GM12878 (cell line): ENCODE measurements at places on chromosomes 12 and 14.

- DNase-seq, result no peak
Measured at GRCh38 chr14:54219261-54220070, 177.3 kb upstream of the CDKN3 start.

DNA sequence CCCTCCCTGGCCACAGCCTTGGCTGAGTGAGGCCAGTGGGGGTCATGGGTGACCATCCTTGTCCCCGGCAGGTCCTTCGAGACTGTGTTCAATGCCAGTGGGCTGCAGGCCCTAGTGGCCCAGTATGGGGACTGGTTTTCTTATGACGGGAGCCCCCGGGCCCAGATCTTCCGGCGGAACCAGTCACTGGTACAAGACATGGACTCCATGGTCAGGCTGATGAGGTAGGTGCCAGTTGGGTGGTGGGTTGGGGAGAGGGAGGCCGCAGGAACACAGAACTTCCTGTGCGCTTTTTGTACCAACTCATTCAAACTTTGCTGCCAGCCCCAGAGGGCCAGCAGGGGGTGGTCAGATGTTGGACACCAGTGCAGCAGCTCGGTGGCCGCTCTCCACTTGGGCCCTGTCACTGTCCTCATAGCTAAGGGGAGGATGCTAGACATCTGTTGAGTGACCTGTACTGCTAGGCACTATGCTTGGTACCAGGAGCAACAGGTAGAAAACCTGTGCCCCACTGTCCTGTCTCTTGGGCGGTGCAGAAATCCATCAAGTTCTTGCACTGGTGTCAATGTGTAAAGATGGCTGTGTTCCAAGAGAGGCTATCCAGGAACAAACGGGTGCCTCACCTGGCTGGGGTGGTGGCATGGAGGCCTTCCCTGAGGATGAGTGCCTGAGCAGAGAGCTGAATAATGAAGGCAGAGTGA, 16.7 kb downstream of the SDS start:
- DNase-seq, result no peak

GRCh38 chr12:20716037-20716436, 20.9 kb downstream of the SLCO1C1 start:
- no peak for DNase-seq

DNA sequence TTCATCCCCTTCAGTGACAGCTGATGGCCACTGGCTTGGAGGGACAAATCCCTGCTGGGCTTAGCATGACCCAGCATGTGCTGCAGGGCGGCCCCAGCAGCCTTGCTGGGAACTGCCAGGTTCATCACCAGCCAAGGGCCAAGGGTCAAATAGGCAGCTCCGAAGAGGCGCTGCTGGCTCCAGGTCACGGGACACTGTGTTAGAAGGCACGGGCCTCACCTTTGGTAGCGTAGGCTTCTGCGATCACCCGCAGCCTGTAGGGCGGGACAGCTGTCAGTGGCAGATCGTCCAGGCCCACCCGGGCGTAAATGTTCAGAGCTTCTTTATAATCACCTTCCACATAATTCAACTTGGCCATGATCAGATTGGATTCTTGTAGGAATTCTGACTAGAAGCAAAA, 35.7 kb downstream of the TTC7B start:
- no peak for DNase-seq

- no peak for DNase-seq
Measured at GRCh38 chr14:81504864-81505263, 28.8 kb downstream of the SEL1L start.

DNA sequence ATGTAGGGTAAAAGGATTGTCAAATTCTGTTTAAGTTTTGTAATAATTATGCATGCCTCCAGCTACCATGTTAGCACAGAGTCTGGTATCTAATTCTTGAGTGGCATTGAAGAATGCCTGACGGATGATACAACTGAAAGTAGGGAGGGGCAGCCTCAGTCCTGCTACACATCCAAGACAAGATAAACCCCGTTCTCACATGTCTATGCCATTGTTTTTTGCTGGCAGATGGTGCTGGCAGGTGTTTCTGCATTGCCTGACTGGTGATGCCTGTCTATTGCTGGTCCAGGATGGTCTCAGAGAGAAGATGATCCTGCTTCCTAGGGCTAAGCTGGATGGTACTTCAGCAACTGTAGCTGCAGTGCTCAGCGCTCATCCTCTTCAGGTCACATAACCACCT, 245.8 kb upstream of the NAV3 start:
- DNase-seq, result no peak

DNA sequence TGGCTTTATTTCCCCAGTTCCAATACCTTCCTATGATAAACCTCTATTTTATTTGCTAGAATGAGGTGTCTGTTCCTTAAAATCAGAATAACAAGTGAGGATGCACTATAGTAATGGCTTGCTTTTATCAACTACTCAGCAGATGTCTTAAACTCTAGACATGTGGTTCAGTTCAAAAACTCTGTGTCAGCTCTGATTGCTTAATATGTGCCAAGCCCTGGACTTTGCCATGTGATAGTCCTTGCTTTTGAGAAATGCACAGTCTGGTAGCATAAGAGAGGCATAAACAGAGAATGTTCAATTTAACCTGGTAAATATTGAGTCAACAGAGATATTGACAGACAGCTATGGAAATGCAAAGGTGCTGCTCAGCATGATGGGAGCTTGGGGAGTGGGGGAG, 254.8 kb downstream of the PDZRN4 start:
- no peak for DNase-seq

- no peak for DNase-seq
Measured at GRCh38 chr14:20743556-20743955, 2.1 kb upstream of the EDDM3A start.

DNA sequence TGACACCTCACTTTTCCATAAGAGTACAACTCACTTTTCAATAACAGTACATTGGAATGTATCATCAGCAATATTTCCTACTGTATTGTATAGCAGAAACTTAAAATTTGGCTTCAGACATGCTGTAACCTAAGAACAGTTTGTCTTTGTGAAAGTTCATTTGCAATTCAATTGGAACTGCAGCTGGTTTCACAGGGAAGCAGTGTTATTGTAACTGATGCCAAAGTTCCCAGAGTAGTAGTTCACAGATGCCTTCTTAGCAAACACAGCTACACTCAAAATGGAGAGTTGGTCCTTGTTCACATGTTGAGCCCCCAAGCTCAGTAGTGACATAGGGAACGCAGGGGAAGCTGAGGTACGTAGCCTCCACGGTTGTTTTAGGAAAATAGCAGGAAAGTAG, 23.3 kb downstream of the PPP1R36 start:
- DNase-seq, result no peak

GRCh38 chr14:75823334-75823733, 158.5 kb downstream of the TGFB3 start:
- DNase-seq, result no peak

GRCh38 chr12:116726694-116727093, 11.2 kb downstream of the SPRING1 start:
- no peak for DNase-seq

- DNase-seq, result no peak
Measured at GRCh38 chr14:51211149-51211548, 28.9 kb upstream of the TMX1 start.

DNA sequence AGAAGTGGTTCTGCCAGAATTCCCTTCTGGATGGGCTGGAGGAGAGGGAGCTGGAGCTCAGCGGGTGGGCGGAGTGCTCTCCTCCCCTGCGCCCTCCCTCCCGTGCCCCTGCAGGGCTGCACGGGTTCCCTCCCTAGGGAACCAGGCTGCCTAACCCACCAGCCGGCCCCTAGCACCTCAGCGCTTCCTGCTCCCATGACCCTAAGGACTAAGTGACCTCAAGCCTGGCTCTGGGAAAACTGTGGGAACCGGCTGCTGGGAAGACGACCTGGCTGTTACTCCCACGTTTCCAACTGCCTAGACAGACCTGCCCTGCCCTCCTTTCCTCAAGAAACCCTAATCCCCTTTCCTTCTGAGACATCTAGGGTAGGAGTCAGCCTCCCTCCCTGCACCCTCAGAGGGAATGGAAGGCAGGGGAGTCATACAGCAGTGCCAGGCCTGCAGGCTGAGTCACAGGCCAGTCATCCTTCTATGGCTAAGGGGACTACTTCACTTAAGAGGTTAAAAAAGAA, 31.5 kb downstream of the SLC6A12 start:
- no peak for DNase-seq

- DNase-seq, result no peak
Measured at GRCh38 chr12:53235742-53236442, 3.9 kb upstream of the RARG start.

DNA sequence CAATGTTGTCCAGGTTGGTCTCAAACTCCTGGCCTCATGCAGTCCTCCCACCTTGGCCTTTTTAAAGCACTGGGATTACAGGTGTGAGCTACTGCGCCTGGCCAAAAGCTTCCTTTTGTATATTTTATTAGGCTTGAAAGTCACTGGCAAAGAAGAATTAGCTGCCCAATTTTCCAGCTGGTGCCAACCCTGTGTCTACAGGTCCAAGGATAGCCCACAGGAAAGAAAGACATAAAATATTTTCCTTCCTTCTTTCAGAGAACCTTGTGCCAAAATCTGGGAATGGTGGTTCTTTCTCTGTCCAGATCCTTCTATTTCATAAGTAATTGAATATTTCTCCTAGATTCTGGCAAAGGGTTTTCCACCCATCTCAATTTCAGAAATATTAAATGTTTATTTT, 84.1 kb downstream of the NUMB start:
- no peak for DNase-seq

DNA sequence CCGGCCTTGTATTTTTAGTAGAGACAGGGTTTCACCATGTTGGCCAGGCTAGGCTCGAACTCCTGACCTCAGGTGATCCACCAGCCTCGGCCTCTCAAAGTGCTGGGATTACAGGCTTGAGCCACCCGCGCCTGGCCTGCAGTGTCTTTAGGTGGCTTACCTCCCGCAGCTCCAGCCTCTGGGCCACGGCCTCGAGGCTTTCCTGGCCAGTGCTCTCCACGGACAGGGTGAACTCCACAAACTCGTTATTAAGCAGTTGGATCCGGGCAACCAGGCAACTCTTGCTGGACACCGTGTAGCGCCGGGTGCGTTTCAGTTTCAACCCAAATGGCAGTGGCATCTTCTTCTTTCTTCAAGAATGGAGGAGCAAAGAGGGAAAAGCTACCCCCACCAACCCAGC, 4.7 kb downstream of the PTPN21 start:
- DNase-seq, result no peak

GRCh38 chr12:65192963-65193516, 23.7 kb downstream of the LEMD3 start:
- DNase-seq, result no peak

DNA sequence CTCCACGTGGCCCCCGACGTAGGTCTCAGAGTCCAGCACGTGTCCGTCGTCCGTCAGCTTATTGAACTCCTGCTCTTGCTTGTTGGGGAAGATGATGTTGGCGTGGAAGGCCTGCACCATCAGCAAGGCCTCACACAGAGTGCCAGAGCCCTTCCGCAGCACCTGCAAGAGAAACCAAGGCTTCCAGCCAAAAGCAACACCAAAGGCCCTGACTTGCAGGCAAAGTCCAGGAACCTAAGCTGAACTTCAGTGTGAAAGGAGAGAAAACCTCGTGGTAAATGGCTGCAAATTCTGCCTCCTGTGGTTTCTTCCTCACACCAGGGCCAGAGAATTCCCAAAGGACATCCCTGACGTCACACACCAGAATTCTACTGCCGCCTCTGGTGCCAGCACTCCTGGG, 14.5 kb downstream of the POLE start:
- DNase-seq, result no peak

GRCh38 chr14:75863221-75863620, 118.6 kb downstream of the TGFB3 start:
- no peak for DNase-seq

- DNase-seq, result no peak
Measured at GRCh38 chr12:62754706-62755105, 180.2 kb downstream of the PPM1H start.

DNA sequence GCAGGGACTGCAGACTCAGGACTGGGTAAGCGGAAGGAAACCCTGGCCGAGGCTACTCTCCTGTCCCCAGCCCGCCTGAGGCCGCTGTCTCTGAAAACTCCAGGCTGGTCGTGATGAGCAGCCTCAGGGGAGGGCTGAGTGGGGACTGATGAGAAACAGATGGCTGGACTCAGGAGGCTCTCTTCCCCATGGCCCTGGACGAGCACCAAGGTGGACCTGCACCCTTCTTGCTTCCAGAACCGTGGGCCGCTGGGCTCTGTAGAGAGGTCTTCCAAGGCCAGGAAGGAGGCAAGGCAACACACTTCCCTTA, 1.1 kb downstream of the TEX22 start:
- DNase-seq, result no peak

- DNase-seq, result no peak
Measured at GRCh38 chr14:34161351-34162082, 210.6 kb upstream of the EGLN3 start.

GRCh38 chr14:28102814-28103213, 663.8 kb upstream of the FOXG1 start:
- DNase-seq, result no peak

DNA sequence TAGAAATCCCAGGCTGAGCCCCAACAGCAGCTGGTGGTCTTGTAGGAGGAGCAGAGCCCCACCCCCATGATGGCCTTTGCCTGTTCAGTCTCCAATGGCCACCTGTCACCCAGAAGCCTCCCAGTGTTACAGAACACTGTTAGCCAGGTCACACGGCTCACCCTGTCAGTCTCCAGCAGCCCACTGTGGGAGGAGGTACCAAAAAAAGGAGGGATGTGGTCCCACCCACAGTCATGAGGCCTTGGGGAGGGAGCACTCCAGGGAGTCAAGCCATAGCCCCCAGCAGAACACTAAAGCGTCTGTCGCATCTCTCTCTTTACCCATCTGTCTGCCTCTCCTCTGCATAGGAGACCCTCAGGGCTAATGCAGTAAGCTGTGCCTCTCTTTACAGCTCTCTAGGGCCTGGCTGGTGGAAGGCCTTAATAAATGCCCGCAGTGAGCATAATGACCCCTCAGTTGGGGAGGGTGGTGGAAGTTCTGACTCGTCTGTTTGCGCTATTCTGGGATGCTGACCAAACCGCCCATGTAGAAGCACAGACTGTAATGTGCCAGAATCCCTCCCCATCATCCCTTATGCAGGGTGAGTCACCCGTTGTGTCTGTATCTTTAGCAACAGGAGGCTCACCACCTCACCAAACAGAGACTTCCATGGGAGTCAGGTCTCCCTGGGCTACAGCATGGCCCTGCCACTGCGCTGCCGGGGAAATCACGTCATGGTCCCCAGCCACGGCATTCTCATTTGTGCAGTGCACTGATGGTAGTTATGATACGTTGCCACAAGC, 14.6 kb downstream of the C14orf132 start:
- no peak for DNase-seq

- no peak for DNase-seq
Measured at GRCh38 chr12:45439039-45439438, 223.1 kb downstream of the ANO6 start.

DNA sequence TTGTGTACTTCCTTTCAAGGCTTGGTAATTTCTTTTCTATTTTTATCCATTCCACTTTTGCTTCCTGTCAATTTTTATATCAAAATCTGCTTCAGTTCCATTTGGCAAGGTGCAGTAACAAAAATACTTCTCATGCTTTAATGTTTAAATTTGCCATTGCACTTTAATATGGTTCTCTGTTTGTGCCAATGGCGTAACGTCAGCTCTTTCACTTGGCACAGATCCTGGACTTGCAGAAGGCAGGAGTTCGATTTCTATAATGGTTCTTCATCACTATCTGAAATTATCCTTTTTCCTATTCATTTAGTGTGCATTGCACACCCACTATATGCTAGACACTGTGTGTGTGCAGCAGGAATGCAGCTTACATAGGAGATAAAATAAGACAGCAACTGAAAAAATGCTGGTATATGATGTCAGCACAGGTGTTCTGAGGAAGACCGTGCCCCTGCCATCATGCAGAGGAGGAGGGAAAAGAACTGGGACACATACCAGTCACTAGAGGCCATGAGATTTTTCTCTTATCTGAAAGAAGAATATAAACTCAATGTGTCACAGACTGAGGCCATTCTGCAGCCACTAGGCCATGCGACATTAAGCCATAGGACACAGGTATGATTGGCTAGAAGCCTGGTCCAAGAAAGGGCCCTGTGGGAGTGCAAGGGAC, 298.2 kb downstream of the RPAP3 start:
- DNase-seq, result no peak
